ENCODE measurements at places on chromosomes 2 and 18. TPM values are rescaled to one million over a fixed set of nuclear protein-coding genes. Genes with fewer than 3 reads are reported as not detected.

DNA sequence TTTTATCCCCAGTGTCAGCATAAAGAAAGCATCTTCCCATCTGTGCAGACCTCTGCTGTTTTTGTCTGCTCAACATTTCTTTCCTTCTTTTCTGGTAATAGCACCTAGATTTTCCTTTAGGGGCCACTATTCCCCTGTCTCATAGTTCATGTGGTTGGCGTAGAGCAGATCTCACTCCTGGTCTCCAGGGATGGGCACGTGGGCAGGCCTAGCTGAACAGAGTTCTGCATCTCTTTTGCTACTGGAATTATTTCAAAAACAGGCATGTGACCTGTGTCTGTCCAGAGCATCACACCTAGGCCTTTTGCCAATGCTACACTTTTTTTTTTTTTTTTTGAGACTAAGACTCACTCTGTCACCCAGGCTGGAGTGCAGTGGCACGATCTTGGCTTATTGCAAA is 17.7 kb upstream of the ICOS start:
- DNase-seq: no peak

- no peak for DNase-seq
Observed at GRCh38 chr2:213252206-213252605, 32.1 kb upstream of the SPAG16 start.

DNA sequence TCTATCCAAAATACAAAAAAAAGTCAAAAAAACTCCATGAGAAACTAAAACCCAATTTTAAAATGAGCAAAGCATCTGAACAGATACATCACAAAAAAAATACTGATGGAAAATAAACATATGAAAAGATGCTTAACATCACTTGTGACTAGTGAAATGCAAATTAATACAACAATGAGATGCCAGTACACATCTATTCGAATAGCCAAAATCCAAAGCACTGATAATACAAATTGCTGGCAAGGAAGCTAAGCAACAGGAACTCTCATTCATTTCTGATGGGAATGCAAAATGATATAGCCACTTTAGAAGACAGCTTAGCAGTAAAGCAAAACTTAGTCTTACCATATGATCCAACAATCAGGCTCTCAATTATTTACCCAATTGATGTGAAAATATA is 190.2 kb upstream of the FN1 start:
- DNase-seq: no peak

DNA sequence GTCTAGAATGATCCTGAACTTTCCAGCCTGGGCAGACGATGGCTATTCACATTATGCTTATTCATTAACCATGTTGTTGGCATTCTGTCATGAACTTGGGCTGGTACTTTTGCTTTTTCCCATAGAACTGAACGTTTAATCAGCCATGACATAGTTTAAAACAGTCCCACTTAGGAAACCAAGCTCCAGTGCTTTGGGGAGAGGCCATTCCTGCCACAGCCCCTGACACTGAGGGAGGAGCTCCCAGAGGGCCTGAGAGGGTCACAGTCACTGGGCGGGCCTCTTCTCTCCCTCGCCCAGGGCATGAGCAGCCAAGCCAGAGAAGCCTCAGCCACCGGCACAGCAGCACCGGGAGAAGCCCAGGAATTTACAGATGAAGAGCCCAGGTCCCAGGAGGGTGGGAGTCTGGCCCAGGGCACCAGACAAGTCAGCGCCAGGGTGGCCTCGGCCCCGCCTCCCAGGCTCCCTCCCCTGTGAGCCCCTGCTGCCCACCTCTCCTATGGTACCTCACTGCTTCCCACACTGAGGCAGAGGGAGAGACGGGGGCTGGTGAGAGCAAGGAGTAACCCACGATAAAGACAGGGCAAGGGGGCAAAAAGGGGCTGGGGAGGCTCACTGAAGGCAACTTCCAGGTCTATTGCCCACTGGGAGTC is 33.6 kb downstream of the MAL start:
- DNase-seq: no peak

DNA sequence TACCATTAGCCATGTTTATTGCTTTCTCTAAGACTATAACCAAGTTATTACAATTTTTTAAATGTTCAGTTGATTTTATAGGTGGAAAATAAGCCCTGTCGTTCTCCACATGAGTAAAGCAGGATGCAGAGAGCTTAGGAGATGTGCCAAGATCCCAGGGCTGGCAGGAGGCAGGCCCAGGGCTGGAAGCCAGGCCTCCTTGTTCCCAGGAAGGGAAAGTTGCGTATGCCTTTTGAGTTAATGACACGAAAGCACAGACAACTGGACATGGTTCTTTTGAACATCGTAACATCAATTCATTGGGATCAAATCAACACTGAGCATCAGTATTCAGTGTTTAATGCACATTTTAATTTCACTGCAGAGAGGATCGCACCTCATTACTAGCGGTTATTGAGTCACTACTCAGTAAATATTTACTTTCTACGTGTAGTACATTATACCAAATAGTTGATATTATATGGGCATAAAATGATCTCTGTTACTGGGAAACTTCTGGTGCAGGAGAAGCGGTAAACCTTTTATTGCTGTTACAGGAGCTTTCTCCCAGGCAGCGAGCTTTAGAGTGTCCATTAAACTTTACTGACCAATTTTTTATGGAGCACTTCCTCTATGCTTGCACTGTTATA is 60.0 kb downstream of the RNF144A start:
- no peak for DNase-seq

- DNase-seq: peak; percentile 54
Observed at GRCh38 chr2:229273723-229274338, 2.7 kb upstream of the PID1 start.

DNA sequence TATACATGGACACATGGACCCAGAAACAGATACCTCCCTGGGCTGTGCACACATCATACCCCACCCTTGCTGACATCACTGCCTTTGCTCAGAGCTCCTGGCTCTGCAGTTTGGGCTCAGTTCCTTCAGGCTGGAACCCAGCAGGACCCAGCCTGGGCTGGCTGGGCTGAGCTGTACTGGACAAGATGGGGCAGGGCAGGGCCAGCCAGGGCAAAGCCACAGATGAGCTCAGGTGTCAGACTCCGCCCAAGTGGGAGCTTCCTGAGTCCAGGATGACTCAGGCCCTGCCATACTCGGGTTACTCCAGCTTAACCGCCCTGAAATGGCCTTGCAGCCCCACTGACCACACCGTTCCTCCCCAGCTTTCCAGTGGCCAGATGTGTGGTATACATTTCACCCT is 284.9 kb downstream of the OSR1 start:
- peak; percentile 58 for DNase-seq

Gene PLCL1
- polyA plus RNA-seq: 16.4 TPM

Gene AQP12A
- 1.0 TPM for polyA plus RNA-seq
